ENCODE measurements at places on chromosomes 3 and 15.

DNA sequence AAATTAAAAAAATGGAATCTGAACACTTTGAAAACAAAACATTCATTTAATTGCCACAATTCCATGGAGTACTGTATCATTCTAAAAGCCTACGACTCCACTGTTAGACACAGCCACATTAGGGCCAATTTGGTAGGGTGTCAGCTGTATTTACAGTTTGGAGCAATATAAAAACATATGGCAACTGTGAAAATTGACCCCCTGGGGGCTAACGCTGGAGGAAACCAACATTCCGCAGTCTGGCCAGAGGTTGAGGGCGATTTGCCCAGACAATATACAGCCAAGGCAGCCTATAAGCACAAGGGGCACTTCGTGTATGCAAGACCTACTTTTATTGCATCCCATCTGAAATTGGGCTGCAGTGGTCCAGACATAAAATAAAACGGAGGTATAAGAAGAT lies 476.5 kb upstream of the WNT5A start:
- no peak for DNase-seq

GRCh38 chr15:90300988-90301706 lies 35.7 kb downstream of the NGRN start:
- DNase-seq: peak; percentile 55

GRCh38 chr15:84714821-84715220 lies 1.1 kb downstream of the SEC11A start:
- DNase-seq: no peak

GRCh38 chr15:100588638-100589242 lies 13.2 kb downstream of the LINS1 start:
- no peak for DNase-seq

DNA sequence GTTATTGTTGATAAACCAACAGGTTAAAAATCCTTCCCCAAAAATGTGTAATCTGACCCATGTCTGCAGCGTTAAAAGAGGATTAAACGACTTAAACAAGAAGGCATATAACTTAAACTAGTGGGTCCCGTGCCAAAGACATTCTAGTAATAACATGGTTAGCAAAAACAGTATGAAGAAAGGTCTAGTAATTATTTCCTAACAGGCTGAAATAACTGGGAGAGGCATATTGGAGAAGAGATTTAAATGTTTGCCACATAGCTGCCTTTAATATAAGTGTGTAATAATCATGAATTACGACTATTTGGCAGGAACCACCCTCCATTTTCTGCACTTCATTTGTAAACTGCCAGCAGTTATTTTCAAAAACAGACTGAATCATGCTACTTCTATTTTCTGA lies 67.7 kb upstream of the CSPG5 start:
- no peak for DNase-seq

GRCh38 chr3:41075975-41076374 lies 123.3 kb upstream of the CTNNB1 start:
- DNase-seq: no peak

- no peak for DNase-seq
Observed at GRCh38 chr3:52494445-52494844, 693 bp upstream of the STAB1 start.

DNA sequence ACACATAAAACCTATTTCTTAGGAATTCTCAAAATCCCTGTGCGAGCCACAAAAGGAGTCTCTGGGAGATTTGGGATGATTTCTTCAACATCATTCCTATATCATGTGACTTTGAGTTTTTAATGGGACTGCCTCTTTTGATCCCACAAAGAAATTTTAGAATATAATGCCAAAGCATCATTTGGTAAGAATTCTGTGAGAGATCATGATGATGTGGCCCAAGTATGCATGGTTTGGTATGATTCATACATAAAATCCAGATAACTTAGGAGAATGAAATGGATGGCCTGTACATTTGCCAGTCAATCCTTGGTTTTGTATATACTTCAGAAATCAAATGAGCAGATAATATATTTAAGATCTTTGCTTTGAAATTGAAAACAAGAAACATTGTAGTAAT lies 61.3 kb downstream of the UBE2E2 start:
- DNase-seq: no peak

DNA sequence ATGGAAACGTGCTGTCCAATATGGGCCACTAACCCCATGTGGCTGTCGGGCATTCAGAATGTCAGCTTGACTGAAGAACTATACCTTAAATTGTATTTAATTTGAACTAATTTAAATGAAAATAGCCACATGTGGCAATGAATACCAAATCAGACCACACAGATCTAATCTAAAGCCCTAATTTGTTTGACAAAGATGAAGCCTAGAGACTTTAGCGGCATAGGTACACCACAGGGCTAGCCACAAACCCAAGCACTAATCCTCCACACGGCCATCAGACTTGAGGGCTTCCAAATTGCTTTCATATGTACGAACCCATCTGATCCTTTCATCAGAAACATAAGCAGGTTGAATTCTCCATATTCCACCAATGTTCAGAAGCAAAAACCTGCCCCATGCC lies 81.4 kb downstream of the SHQ1 start:
- no peak for DNase-seq

GRCh38 chr3:156847752-156848448 lies 21.7 kb downstream of the LEKR1 start:
- no peak for DNase-seq

DNA sequence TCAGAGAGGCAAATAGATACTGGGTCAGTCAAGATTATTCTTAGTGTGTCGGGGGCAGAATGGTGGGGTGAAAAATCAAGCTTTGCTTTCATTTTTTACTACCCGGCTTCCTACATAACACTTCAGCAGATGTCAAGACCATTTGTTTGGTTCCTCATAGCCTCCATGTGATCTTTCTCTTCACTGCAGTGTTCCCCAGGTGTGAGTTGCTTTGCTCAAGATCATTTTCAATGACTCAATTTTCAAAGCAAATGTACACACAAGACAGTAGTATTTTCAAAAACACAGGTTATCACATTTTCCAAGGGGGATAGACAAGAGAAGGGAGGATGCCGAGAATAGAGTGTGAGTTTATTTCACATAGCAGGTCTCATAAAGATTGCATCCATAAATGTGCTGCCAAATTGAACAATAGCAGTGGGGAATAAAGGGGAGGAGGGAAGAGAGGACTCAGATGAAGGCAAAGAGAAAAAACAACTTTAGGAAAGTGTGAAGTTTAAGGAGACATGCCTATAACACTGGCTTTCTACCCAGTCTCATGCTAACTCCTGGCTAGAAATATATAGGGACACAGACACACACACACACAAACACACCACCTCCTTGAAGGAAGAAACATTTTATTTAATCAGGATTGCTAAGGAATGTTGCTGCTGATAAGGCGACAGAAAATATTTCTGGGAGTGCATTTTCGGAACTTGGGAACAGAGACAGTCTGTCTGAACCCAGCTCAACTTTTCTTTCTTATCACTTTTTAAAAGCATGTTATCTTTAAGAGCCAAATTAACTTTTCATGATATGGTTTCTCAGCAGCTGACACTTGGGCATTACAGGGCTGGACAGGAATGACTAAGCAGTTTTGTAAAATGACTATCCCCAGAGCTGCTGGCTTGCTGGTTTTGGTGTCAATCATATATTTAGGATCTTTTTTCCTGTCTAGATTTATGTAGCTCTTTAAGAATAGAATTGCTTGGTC lies 402.4 kb downstream of the RBMS3 start:
- no peak for DNase-seq

DNA sequence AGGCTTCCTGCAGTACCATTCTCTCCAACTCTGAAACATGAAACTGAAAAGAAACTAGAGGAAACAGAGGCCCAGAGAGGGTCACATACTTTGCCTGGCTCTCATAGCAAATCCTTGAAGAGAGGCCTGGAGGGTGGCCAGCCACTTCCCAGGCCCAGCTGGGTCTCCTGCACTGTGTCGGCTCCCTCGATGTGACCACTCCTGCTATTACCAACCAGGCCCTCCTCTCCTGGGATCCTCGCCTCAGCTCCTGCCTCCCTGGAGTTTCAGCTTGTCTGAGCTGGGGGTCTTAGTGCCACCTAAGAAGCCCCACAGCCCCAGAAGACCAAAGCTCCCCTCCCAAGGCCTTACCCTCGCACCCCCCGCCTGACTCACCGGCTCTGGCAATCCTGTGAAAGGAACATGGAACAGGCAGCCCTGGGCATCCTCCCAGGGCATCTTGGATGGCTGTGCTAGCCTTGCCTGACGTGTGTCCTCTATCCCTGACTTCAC lies 4.6 kb downstream of the LOXL1 start:
- no peak for DNase-seq

GRCh38 chr15:40952301-40952900 lies 870 bp upstream of the CHAC1 start:
- DNase-seq: no peak

DNA sequence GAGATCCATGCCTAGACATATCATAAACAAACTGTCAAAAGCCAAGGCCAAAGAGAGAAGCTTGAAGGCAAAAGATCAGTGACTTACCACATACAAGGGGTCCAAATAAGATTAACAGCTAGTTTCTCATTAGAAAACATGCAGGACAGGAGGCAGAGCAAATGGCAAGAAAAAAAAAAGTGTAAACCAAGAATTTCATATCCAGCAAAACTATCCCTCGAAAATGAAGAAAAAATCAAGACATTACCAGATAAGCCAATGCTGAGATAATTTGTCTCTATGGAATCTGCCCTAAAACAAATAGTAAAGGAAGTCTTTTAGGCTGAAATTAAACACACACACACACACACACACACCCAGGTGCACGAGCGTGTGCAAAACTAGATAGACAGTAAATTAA lies 99.6 kb upstream of the NSMCE3 start:
- no peak for DNase-seq

DNA sequence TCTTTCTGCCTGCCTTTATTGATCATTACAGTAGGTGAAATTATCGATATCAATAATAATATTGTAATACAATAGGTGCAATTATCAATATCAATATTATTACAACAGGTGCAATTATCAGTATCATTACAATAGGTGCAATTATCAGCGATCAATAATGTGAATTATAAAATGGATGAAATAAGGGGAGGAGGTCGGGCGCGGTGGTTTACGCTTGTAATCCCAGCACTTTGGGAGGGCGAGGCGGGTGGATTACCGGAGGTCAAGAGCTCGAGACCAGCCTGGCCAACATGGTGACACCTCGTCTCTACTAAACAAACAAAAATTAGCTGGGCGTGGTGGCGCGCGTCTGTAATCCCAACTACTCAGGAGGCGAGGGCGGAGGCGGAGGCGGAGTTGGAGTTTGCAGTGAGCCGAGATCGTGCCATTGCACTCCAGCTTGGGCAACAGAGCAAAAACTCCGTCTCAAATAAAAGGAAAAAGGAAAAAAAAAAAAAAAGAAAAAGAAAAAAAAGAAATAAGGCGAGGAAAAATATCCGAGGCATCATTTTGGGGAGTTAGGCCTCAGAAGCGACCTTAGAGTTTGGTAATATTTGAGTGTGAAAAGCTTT lies 611 bp upstream of the BNIP2 start:
- DNase-seq: peak; percentile 93

- DNase-seq: no peak
Observed at GRCh38 chr3:126851934-126852333, 131.0 kb upstream of the PLXNA1 start.

GRCh38 chr15:74036271-74037170 lies 42.0 kb downstream of the PML start:
- DNase-seq: peak; percentile 49

DNA sequence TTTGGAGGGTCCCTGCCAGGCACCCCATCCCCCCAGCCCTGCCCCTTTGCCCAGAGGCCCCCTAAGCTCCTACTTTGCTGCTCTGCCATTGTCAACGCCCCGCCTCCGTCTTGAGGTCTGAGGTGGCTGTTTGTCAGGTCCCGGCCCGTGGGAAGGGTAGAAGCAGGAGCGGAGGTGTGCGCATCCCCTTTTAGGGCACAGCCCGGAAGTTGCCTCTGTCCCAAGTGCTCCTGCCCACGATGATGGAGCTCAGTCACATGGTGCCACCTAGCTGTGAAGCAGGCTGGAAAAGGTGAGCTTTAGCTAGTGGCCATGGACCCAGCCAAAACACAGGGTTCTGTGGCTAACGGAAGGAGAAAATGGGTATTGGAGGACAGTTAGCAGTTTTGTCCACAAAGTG lies 28.5 kb upstream of the LCTL start:
- DNase-seq: no peak

DNA sequence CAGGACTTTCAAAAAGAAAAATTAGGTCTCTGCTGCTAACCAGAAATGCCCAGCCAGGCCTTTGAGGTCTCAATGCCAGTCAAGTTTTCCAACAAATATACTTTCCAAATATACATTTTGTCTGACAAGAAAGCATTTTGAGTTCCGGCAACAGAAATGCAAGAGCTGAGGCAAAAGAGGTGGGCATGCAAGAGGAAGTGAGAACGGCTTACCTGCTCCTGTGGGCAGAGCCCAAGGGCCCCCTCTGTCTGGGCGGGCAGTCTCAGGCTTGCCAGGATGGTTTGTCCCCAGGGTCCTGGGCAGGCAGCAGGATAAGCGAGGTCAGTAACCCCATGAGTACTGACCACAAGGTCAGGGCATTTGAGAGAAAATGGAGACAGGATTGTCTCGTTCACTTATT lies 136.1 kb upstream of the TOPAZ1 start:
- no peak for DNase-seq

DNA sequence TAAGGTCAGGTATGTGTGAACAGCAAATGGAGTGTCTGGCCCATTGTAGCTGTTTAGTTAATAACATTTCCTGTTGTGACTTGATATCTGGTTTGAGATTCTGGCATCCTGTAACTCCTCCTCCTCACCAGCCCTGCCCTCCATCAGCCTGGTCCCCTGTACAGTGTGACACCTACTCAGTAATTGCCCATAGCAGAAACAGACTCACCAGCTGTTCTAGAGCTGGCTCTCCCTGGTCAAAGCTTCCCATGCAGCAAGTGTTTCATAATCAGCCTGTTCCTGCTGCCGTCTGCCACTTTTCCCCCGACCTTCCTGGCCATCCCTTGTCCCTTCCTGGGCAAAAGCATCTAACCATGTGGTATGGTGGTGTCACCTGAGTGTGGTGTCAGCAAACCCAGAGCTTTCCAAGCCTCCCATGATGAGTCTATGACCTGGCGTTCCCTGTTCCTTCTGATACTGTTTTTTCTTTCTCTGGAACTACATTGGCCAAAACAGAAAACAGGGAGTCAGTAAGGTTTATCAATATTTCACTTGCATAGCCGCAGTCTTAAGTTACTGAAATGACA lies 55.4 kb downstream of the B3GALNT1 start:
- DNase-seq: no peak

DNA sequence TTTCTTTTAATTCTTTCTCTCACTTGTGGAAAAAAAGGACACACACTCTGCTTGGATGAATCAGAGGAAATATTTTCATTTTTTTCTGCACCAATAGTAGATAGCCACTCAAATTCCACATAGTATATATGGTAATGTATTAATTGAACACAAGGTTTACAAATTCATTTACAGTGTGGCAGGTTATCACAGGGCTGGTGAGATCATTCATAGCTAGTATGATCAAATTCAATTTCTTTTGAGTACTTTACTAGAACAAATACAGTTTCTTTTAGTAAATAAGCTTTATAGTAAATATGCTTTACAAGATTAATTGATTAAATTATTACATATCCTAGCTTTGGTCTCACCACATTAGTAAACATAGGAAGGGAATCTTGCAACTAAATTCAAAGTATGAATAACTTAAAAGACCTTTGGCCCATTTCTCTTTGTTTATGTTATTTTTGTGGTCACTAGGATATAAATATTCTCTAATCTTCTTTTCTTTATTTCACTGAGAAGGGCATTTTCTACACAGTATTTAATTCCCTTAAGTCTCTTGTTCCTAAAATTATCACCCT lies 40.1 kb upstream of the PARP14 start:
- no peak for DNase-seq
